ENCODE measurements at places on chromosomes 7 and 10.

DNA sequence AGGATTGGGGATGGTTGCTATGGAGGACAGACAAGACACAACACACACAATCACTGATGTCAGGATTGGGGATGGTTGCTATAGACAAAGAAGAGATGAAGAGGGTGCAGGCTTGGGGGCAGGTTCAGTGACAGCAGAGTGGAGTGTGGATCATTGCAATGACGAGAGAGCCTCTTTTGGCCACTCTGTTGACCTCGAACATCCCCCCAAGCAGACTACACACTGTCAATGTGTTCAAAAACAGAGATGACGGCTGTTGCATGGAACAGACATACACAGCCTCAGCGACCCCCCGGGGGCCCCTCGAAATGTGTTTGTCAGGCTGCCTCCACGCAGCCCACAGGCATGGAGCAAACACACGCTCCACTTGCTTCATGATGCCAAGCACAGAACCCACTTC, 133.0 kb downstream of the PTPRN2 start:
- DNase-seq, result no peak

DNA sequence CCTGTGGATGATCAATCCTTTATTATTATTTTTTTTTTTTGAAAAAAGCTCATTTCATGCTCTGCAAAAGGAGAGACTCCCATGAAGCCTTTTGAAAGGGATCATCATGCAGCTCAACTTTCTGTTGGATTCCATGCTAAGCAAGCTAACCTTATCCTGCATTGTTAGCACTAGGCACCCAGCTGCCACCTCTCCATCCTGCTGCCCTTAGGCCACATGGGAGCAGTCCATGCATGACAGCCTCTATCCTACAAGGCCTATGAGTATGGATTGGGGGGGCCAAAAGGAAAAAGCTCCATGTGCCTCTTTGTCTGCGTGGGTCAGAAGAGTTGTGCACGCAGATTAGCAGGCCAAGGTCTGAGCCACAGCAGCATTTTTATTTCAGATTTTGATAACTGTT, 19.2 kb downstream of the SMNDC1 start:
- DNase-seq, result no peak

GRCh38 chr10:121134711-121135110, 283.5 kb downstream of the WDR11 start:
- DNase-seq, result no peak

DNA sequence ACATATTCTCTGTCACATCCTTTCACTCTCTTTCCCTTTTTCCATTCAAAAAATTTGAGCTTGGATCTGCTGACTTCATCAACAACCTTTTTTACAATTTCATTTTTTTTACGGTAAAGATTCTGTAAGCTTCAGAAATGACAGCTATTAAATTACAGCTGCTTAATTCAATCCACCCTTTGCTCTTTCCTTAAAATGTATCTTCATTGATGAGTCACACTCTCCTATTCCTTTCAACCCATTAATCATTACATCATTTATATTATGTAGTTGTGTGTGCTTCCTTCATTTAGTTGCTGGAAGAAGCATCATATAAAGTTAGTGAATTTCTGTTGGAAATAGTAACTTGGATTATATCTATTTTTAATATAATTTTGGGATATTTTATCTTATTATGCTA, 67.1 kb upstream of the MAGI2 start:
- no peak for DNase-seq

- no peak for DNase-seq
Measured at GRCh38 chr7:52925332-52925731, 110.1 kb upstream of the POM121L12 start.

- DNase-seq, result no peak
Measured at GRCh38 chr10:119478111-119478802, 64.3 kb downstream of the RGS10 start.

GRCh38 chr7:143418681-143419458, 10.2 kb upstream of the EPHA1 start:
- no peak for DNase-seq

GRCh38 chr7:40346554-40346953, 211.7 kb downstream of the SUGCT start:
- no peak for DNase-seq

- DNase-seq, result no peak
Measured at GRCh38 chr10:26381986-26382385, 56.2 kb upstream of the APBB1IP start.

- DNase-seq, result peak; percentile 34
Measured at GRCh38 chr7:106178593-106179134, 66.6 kb upstream of the SYPL1 start.

DNA sequence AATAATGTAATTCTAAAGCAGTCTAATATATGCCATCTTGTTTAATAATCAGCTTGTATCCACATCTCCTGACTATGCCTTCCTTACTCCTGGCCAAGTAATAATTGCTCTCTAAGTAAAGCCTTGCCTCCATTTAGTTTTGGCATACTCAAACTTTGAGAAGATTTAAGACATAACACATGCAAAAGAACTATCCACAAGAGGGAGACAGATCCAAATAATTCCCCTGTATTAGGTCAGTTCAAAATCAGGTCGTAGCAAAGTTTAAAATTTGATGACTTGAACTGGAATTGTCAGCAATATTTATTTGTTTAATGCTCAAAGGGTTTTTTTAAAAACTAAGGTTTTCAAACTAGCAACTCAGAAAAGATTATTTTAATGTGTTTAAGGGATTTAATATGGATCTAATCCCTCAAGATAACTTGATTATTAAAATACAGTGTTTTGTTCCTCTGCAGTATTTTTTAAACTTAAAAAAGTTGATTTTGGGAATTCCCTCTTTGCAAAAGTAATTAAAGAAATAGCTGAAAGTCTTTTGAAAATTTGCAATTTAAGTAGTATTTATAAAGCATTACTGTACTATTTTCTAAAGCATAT, 95.3 kb downstream of the HDAC9 start:
- DNase-seq, result no peak

GRCh38 chr10:73262105-73262730, 9.8 kb upstream of the MRPS16 start:
- DNase-seq, result no peak

- no peak for DNase-seq
Measured at GRCh38 chr7:129951226-129952085, 1.3 kb downstream of the UBE2H start.

- DNase-seq, result no peak
Measured at GRCh38 chr7:44100458-44101302, 3.5 kb upstream of the AEBP1 start.

DNA sequence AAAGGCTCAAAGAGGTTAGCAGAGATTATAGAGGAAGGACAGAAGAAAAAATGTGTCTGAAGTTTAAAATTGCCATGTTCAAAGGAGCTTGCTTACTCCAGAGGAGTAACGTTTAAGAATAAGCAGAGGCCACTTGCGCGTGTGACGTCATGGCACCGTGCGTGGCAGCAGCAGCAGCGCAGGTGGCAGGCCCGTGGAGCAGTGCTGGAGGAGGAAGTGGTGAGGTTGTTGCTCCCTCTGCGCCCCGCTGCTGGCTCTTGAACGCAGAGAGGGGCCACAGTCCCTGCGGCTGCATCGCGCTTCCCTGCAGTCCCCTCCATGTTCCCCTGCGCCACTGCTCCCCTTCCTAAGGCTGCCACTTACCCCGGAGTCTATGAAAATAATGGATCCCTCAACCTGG, 37.5 kb downstream of the GDI2 start:
- DNase-seq, result peak; percentile 53

GRCh38 chr7:129098409-129099084, 43.6 kb upstream of the TNPO3 start:
- no peak for DNase-seq

DNA sequence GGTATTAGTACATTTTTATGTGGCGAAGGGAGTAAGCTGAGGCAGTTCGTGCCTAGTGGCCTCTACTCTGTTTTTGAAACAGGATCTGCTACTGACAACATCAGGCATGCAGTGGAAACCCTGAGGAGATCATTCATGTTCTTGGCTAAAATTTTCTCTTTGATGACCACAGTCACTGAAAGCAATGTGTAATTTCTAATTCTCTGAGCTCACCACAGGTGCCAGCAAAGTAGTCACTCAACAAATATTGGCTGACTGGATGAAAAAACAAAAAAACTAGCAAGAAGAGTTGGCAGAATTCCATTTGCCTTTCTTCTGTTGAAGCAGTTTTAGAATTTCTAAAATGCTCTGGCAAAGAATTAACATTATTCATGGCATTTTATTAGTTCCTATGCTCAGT, 176.5 kb upstream of the KCTD7 start:
- DNase-seq, result no peak

DNA sequence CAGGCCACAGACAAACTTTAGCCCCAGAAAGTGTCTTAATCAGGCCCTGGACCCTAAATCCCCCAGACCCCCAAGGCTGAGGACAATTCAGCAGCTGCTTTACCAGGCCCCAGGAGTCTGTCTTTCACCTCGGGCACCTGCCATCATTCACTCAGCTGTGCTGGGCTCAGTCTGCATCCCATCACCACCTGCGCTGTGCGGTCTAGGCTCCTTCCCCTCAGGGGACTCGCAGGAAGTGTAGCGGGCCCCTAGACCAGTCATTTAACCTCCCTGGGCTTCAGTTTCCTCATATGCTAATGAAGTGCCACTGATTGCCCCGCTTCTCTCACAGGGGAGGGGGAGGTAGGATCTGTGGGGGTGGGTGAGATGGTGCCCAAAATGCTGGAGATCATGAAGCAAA, 76.4 kb upstream of the ZMIZ1 start:
- peak; percentile 8 for DNase-seq

DNA sequence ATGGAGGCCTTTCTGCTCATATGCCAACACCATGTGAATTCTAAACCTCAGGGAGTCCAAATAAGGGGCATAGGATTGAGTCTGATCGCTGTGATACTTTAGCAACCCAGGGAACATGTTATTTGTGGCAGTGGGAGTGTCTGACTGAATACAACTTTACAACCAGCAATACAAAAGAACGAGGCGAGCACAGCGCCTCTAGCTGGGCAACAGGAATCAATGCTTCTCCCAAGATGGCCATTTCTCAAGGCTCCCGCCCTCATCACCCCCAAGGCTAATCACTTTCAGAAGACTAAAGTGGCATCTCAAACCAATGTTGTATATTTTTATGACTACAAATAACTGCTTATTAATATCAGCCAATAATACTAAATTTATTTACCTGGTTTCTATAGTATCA, 28.1 kb downstream of the YWHAG start:
- DNase-seq, result no peak

DNA sequence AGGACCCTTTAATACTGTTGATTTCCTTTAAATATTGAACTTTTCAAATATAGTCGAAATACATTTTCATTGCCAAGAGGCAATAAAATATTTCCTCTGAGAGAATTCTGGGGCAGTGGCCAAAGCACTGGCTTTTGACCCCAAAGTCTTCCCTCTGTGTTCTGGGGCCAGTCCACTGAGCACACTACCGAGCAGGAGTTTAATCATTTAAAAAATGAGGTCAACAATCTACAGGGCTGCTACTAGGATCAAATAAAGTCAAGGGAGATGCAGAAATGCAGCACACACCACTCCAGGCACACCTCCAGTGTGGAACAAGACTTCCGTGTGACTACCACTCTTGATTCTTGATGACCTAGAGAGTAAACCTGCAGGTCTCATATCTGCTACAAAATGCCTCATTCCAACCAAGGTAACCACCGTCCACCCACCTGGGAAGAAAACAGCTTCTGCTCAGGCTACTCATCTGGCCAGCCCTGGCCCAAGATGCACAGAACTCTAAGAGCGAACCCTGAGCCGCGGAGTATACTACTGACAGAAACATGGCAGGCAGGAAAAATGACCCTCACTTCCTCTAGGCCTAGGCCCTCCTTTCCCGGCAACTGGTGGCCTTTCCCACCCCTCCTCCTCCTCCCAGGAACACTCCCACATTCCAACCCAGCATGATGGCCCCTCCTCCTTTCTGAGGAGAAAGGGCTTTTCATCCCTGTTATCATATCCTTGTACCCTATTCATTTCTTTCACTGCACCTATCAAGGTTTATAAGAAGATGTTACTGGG, 97.7 kb downstream of the ALOX5 start:
- no peak for DNase-seq

- no peak for DNase-seq
Measured at GRCh38 chr7:117250801-117251200, 72.1 kb downstream of the WNT2 start.

GRCh38 chr10:35711615-35712411, 69.7 kb upstream of the FZD8 start:
- no peak for DNase-seq

DNA sequence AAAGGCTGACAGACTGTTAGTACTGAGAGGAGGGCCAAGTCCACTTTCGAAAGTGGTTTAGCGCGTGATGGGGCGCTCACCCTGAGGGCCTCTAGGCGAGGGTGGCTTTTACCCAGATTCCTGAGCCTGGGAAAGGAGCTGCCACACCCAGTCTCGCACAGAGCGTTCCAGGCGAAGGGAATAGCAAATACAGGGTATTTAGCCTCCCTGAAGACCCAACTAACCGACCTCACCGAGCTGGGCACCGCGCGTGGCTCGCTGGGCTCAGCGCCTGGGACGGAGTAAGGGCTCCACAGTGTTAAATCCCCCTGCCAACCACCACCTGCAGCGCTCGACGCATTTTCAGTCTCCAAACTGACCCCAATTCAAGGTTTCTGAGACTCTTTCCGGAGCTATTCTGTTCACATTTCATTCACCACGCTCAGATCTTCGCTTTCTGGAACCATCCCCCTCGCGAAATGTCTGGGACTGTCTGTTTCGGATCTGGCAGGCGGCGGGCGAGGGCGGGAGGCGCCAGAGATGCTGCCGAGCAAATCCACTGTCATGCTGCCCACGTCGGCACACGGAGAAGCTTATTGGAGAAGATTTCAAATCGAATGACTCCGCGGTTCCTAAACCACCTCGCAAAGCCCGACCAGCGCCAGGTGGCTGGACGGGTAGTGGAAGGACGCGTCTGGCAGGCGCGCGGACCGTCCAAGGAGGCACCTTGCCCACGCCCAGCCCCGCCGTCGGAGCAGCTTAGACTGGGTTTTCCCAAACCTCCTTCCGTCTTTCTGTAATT, 1.4 kb upstream of the OSBPL3 start:
- DNase-seq, result peak; percentile 67

GRCh38 chr10:17523917-17524316, 69.5 kb upstream of the ST8SIA6 start:
- no peak for DNase-seq

GRCh38 chr10:86434656-86435055, 68.1 kb upstream of the GRID1 start:
- DNase-seq, result no peak

GRCh38 chr7:153642989-153643388, 409.2 kb upstream of the DPP6 start:
- DNase-seq, result no peak

- DNase-seq, result no peak
Measured at GRCh38 chr10:102141583-102142107, 8.8 kb downstream of the PPRC1 start.

- DNase-seq, result no peak
Measured at GRCh38 chr7:92375013-92375412, 72.3 kb upstream of the GATAD1 start.

GRCh38 chr7:153087498-153087897, 327.9 kb downstream of the ACTR3B start:
- no peak for DNase-seq

GRCh38 chr10:30500963-30501504, 67.0 kb downstream of the MAP3K8 start:
- no peak for DNase-seq

GRCh38 chr7:50436133-50436806, 13.9 kb downstream of the FIGNL1 start:
- no peak for DNase-seq

Data from left ventricle myocardium superior (tissue), 1 donor.